ENCODE measurements at places on chromosomes 11 and 22. TPM values are rescaled to one million over a fixed set of nuclear protein-coding genes. Genes with fewer than 3 reads are reported as not detected.

Gene SYT8
- not detected for total RNA-seq

Gene STK33
- total RNA-seq = 0.74 TPM

GRCh38 chr11:14350716-14351238 lies 8.2 kb downstream of the RRAS2 start:
- no peaks in the 10 kb centered on the region for H3K27me3 ChIP-seq
- no peak overlapping the region for H3K4me3 ChIP-seq
- no peak for DNase-seq

DNA sequence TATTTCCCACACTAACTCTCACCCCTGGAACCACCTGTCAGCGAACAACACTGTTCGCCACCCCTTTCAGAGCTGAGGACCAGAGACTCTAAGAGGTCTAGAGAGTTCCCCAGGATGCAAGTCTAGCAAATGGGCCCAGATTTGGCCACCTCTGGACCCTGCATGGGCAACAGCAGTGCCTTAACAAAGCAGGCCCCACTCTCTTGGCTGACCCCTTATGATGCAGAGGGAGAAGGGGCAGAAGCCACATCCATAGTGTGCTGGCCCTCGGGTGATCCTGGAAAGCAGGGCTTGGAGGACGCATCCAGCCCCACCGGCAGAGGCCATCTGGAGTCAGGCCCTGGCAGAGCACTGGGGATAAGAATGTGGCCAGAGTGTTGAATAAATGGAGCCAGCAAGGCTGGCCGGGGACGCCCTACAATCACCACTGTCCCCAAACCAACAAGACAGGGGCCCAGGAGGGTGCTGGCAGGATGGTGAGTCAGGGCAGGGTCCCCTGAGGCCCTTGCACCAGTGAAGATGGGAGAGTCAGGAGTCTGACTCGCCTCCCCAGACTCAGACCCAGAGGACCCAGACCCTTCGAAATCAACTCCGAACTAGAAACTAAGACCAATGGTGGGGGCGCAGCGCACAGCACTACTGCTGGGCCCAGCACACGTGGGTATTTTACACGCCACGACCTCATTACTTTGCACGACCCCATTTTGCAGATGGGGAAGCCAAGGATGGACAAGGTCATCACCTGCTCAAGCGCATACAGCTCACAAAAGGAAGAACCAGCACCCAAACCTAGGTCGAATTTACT lies 6.5 kb downstream of the CSNK1E start:
- H3K27me3 ChIP-seq = no peaks in the 10 kb centered on the region
- H3K4me3 ChIP-seq = no peak overlapping the region
- no peaks in the 10 kb centered on the region for H3K36me3 ChIP-seq
- peaks cover 58% of the 10 kb centered on the region for H3K4me1 ChIP-seq

GRCh38 chr11:10657308-10658271 lies 36.0 kb downstream of the IRAG1 start:
- peaks cover 2% of the 10 kb centered on the region for H3K27me3 ChIP-seq
- H3K36me3 ChIP-seq = no peaks in the 10 kb centered on the region
- peak overlapping the region; percentile 54 for H3K4me3 ChIP-seq
- H3K4me1 ChIP-seq = peaks cover 14% of the 10 kb centered on the region
- DNase-seq = no peak

GRCh38 chr11:66006891-66007176 lies 4.5 kb downstream of the BANF1 start:
- no peak for DNase-seq
- H3K27me3 ChIP-seq = peaks cover 6% of the 10 kb centered on the region

DNA sequence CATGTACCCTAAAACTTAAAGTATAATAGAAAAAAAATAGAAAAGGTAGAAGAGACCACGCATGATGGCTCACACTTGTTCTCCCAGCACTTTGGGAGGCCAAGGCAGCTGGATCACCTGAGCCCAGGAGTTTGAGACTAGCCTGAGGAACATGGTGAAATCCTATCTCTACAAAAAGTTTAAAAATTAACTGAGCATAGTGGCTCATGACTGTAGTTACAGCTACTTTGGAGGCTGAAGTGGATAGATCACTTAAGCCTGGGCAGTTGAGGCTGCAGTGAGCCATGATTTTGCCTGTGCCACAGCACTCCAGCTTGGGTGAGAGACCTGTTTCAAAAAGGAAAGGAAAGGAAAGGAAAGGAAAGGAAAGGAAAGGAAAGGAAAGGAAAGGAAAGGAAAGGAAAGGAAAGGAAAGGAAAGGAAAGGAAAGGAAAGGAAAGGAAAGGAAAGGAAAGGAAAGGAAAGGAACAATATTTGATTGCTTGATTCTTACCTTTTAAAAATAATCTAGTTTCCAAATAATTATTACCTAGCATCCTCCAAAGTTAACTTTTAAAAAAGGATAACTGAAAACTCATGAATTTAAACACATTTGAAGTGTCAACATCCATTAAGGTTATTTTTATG lies 99.9 kb upstream of the PAX6 start:
- DNase-seq = no peak
- no peak overlapping the region for H3K27ac ChIP-seq
- no peaks in the 10 kb centered on the region for H3K36me3 ChIP-seq
- peaks cover 36% of the 10 kb centered on the region for H3K27me3 ChIP-seq
- H3K4me1 ChIP-seq = no peaks in the 10 kb centered on the region
- H3K4me3 ChIP-seq = no peak overlapping the region

All from natural killer cell treated with Interleukin-12 subunit alpha and Interleukin-12 subunit beta and Interleukin-15 and Interleukin-18, amount 100 ng/mL, for 72 hours (primary cell).